ENCODE measurements at places on chromosomes 13 and 19. TPM values are rescaled to one million over a fixed set of nuclear protein-coding genes. Genes with fewer than 3 reads are reported as not detected.

DNA sequence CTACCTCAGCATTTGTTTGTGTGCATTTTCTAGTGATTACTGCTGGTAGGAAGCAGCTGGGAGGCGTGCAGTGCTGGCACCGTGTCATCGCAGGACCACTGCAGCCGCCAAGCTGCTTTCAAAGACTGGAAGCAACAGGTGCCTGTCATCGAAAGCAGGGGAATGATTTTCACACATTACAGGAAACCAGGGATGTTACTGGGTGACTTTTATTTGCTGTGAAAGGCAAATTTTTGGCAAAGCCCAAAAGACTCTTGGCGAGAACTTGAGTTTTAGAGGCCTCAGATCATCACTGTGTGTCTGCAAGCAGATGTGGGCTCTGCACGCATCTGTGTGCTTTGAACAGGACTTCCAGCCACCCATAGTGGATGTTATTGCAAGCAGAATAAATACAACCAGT lies 176.4 kb downstream of the FLT1 start:
- H3K36me3 ChIP-seq = no peaks in the 10 kb centered on the region
- no peaks in the 10 kb centered on the region for H3K4me1 ChIP-seq
- no peak for DNase-seq
- H3K27me3 ChIP-seq = no peaks in the 10 kb centered on the region
- no peak overlapping the region for H3K27ac ChIP-seq
- H3K4me3 ChIP-seq = no peak overlapping the region

ZNF653 gene
- 7.4 TPM for total RNA-seq

GRCh38 chr13:73850104-73850873 lies 283.9 kb downstream of the KLF12 start:
- H3K27ac ChIP-seq = no peak overlapping the region
- H3K36me3 ChIP-seq = peaks cover 15% of the 10 kb centered on the region
- peaks cover 5% of the 10 kb centered on the region for H3K4me1 ChIP-seq
- no peak for DNase-seq
- no peak overlapping the region for H3K4me3 ChIP-seq
- H3K27me3 ChIP-seq = no peaks in the 10 kb centered on the region

- no peaks in the 10 kb centered on the region for H3K27me3 ChIP-seq
- DNase-seq = no peak
- H3K36me3 ChIP-seq = no peaks in the 10 kb centered on the region
- no peaks in the 10 kb centered on the region for H3K4me1 ChIP-seq
These were observed 56.2 kb upstream of the RFC3 start for GRCh38 chr13:33761740-33762139.

LNX2 gene
- total RNA-seq = 3.9 TPM

KLK2 gene
- not detected for total RNA-seq

CDC42EP5 gene
- total RNA-seq = not detected

KRTDAP gene
- not detected for total RNA-seq

RNF113B gene
- not detected for total RNA-seq

KXD1 gene
- total RNA-seq = 66.9 TPM

PRKD2 gene
- 113 TPM for total RNA-seq

GRCh38 chr13:25379011-25379410 lies 7.2 kb downstream of the ATP8A2 start:
- H3K4me1 ChIP-seq = no peaks in the 10 kb centered on the region
- H3K36me3 ChIP-seq = no peaks in the 10 kb centered on the region
- H3K27ac ChIP-seq = no peak overlapping the region
- DNase-seq = no peak
- H3K27me3 ChIP-seq = peaks cover 15% of the 10 kb centered on the region
- H3K4me3 ChIP-seq = no peak overlapping the region

DNA sequence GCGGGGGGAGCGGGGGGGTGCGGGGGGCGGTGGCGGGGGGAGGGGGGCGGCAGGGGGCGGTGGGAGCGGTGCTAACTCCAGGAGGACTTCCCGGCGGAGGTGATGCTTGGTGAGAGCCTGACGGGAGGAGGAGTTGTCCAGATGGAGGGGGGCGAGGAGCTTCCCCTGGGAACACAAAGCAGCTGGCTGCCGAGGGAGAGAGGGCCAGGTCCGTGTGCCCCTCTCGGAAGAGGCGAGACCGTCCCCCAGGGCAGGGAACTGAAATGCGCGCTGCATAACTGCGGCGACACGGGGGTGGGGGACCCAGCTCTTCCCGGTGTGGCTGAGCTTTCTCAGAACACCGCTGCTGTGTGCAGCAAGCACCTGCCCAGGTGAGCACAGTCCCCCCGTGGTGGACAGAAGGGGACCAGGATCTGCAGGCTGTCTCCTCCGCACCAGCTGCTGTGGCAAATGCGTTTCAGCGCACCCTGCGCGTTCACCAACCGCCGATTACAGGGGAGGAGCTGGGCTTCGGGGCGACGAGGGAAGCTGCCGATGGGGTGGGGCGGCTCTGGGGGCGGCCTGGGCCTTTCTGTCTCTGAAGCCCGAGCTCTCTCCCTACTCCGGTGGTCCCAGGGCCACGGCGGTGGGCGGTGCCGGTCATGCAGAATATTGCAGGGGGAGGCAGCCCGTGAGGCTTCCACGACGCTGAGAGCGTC lies 54.7 kb upstream of the F7 start:
- no peaks in the 10 kb centered on the region for H3K27me3 ChIP-seq
- DNase-seq = no peak
- no peak overlapping the region for H3K4me3 ChIP-seq
- no peak overlapping the region for H3K27ac ChIP-seq
- H3K4me1 ChIP-seq = no peaks in the 10 kb centered on the region

DNA sequence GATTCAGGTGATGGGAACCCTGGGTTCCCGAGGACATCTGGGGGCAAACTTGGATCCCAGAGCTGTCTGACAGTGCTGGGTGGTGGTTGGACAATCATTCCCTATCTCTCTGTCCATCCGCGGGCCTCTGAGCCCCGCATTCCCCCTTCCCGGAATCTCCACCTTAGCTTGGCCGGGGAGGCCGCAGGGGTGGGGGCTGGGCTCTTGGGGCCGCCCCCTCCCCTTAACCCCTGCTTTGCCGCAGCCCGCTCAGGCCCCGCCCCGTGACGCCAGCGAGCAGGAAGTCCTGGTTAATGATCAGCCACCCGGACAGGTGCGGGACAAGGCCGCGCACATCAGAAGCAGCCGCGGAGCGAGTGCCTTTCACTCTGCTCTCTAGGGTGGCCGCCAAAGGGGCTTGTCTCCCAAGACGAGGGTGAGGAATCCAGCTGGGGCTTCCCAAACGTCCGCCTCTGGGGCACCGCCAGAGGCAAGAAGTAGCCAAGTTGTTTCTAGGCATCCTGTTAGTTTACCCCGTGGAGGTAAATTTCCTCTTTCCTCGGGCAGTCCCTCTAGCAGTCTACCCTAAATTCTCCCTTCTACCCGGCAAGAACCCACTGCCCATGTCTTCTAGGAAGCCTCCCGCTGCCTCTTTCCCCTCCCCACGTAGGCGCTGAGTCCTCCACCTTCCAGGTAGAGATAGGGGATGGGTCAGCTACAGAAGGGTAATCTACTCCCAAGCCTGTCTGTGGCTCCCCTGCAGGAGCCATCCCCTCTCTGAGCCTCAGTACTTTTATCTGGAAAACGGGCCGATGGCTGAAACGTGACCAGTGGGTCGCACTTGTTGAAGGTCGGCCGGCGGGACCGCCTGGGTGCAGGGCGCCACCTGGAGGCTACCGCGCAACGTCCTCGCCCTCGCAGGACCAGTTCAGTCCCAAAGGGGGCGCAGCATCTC lies 3.0 kb downstream of the IRF2BP1 start:
- peak overlapping the region; percentile 29 for H3K4me3 ChIP-seq
- no peak overlapping the region for H3K27ac ChIP-seq
- peak; percentile 71 for DNase-seq
- H3K4me1 ChIP-seq = peaks cover 46% of the 10 kb centered on the region
- H3K27me3 ChIP-seq = no peaks in the 10 kb centered on the region

GRCh38 chr13:80048802-80049201 lies 292.1 kb downstream of the SPRY2 start:
- no peaks in the 10 kb centered on the region for H3K27me3 ChIP-seq
- no peak overlapping the region for H3K4me3 ChIP-seq
- no peak overlapping the region for H3K27ac ChIP-seq
- DNase-seq = peak; percentile 78
- H3K4me1 ChIP-seq = no peaks in the 10 kb centered on the region

CEACAM5 gene
- not detected for total RNA-seq

DNA sequence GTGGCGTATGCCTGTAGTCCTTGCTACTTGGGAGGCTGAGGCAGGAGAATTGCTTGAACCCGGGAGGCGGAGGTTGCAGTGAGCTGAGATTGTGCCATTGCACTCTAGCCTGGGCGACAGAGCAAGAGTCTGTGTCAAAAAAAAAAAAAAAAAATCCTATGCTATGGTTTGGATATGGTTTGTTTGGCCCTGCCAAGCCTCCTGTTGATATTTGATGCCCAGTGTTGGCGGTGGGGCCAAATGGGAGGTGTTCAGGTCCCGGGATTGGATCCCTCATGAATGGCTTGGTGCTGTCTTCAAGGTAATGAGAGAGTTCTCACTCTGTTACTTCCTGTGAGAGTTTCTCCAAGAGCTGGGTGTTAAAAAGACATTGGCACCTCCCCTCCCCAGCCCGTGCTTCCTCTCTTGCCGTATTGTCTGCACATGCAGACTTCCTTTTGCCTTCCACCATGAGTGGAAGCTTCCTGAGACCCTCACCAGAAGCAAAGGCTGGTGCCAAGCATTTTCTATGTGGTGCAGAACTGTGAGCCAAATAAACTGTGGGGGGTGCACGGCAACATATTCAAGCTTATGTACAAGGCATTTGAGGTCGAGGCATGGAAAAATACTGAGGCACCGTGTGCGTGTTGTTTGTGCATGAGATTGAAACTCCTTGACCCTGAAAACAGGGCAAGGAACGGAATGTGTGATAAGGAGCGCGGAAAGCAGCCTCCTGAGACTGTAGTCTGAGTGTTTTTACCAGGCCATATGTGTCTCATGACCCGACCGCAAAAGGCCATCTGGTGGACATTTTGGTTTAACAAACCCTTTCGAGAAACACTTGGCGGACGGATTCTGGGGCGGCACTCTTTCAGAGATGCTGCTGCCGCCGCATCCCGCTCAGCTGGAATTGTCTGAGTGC lies 7.3 kb downstream of the SIGLEC9 start:
- peak overlapping the region; percentile 10 for H3K4me3 ChIP-seq
- peaks cover 63% of the 10 kb centered on the region for H3K4me1 ChIP-seq
- H3K36me3 ChIP-seq = no peaks in the 10 kb centered on the region
- peak; percentile 78 for DNase-seq
- H3K27ac ChIP-seq = peak overlapping the region; percentile 4

GAPDHS gene
- total RNA-seq = not detected

ZNF709 gene
- 3.7 TPM for total RNA-seq

GRCh38 chr13:25286308-25286968 lies 850 bp downstream of the MTMR6 start:
- peak overlapping the region; percentile 94 for H3K4me3 ChIP-seq
- H3K27ac ChIP-seq = peak overlapping the region; percentile 97
- peaks cover 6% of the 10 kb centered on the region for H3K36me3 ChIP-seq
- no peaks in the 10 kb centered on the region for H3K27me3 ChIP-seq
- H3K4me1 ChIP-seq = peaks cover 29% of the 10 kb centered on the region
- peak; percentile 23 for DNase-seq

GRCh38 chr19:56120371-56121179 lies 520 bp downstream of the ZNF787 start:
- peaks cover 51% of the 10 kb centered on the region for H3K4me1 ChIP-seq
- peak; percentile 73 for DNase-seq
- peak overlapping the region; percentile 73 for H3K4me3 ChIP-seq
- peak overlapping the region; percentile 98 for H3K27ac ChIP-seq

KLK12 gene
- total RNA-seq = not detected

DNA sequence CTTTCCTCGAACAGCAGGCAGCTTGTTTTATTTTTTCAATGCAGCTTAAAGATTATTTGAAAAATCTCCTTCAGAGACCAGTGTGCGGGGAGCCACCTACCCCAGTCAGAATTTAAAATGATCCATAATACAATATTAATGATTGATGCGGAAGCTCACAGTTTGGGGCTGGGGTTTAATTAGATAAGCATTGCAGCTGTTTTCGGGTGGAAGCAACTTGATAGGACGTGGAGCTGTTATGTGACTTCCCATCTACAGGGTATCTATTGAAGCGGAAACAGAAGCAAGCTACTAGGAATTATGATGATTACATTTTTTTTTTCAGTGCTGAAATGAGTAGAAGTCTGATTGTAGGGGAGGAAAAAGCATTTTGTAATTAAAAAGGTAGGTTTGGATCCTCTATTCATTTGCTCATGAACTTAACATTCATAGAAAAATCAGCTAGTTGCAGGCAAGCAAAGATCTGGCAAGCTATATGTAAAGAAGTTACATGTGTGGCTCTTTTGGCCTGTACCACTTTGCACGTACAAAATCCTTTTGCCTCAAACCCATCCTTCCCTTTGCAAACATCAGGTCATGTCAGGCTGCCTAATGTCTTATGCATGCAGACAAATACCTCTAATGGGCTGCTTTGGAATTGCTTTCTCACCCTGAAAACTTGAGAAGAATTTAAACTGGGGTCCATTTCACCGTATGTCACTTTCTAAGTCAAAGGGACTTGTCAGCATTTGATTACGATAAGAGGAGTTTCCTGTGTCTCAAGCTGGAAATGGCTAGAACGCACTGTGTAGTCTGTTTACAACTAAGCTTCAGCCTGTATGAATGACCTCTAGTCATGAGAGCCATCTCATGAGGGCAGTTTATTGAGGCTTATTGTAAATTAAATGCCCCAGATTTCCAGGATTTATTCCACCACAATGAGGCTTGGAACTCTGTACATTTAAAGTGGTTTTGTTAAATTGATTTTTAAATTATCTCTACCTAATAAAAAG lies 267.1 kb upstream of the TMTC4 start:
- no peaks in the 10 kb centered on the region for H3K4me1 ChIP-seq
- H3K27ac ChIP-seq = no peak overlapping the region
- peaks cover 2% of the 10 kb centered on the region for H3K27me3 ChIP-seq

ERCC5 gene
- 129 TPM for total RNA-seq

DNA sequence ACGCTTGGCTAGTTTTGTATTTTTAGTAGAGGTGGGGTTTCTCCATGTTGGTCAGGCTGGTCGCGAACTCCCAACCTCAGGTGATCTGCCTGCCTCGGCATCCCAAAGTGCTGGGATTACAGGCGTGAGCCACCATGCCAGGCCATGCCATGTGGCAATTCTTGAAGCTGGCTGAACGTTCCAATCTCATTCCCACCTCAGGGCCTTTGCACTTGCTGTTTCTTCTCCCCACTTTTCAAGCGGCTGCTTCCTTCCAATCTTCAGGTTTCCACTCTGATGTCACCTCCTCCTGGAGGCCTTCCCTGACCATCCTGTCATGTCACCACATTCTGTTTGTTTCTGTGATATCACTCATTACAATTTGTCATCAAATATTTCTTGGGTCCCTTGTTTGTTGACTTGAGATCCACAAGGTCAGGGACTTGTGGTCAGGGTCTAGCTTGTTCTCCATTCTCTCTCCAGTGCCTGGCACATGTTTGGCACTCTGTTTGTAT lies 4.2 kb downstream of the EPOR start:
- H3K27me3 ChIP-seq = peaks cover 21% of the 10 kb centered on the region
- peaks cover 14% of the 10 kb centered on the region for H3K36me3 ChIP-seq
- H3K4me3 ChIP-seq = peak overlapping the region; percentile 69
- peaks cover 80% of the 10 kb centered on the region for H3K4me1 ChIP-seq

RXFP2 gene
- total RNA-seq = not detected

All from CD4-positive, alpha-beta T cell (primary cell).